ENCODE measurements at places on chromosomes 16 and 17.
A peak's percentile ranks its signal among the peaks of the same experiment; 100 is the strongest.

- DNase-seq, result no peak
Observed at GRCh38 chr16:56549161-56549560, 15.7 kb upstream of the MT4 start.

- peak; percentile 9 for DNase-seq
Observed at GRCh38 chr17:7328840-7329373, at the start of gene NEURL4. NEURL4 (minus strand) TSS chr17:7329335; CDS start chr17:7329312, 23 bp downstream.

DNA sequence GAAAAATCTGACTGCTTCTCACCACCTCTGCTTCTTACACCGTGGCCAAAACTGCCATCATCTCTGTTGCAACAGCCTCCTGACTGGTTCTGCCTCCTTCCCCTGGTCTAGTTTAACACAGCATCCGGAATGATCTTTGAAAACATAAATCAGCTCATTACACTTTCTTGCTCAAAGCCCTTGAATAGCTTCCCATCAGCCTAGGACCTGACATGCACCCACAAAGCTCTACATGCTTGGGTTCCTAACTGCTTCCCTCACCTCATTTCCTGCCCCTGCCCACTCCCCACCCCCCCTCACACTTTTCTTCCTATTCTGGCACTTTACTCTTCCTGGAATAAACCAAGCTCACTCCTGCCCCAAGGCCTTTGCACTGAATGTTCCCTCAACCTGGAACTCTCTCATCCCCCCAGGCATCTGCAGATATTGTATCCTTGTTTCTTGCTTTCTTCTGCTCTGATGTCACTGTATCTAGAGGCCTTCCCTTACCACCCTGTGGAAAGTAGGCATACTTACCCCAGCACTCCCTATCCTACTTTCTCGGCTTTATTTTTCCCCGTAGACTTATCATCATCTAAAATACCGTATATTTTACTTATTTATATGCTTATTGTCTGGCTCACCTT, 112.4 kb downstream of the FTO start:
- DNase-seq, result no peak

DNA sequence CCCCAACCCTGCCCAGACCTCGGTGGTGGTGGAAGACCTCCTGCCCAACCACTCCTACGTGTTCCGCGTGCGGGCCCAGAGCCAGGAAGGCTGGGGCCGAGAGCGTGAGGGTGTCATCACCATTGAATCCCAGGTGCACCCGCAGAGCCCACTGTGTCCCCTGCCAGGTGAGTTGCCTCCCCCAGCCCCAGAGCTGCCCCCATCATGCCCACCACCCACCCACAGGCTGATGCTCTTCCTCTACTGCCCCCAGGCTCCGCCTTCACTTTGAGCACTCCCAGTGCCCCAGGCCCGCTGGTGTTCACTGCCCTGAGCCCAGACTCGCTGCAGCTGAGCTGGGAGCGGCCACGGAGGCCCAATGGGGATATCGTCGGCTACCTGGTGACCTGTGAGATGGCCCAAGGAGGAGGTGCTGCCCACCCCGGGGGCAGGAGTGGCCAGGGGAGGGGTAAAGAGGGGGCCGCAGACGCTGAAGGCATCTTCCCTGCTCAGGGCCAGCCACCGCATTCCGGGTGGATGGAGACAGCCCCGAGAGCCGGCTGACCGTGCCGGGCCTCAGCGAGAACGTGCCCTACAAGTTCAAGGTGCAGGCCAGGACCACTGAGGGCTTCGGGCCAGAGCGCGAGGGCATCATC, 8.4 kb downstream of the GALK1 start:
- DNase-seq, result no peak

GRCh38 chr17:62925267-62925836, 40.7 kb upstream of the TANC2 start:
- no peak for DNase-seq

DNA sequence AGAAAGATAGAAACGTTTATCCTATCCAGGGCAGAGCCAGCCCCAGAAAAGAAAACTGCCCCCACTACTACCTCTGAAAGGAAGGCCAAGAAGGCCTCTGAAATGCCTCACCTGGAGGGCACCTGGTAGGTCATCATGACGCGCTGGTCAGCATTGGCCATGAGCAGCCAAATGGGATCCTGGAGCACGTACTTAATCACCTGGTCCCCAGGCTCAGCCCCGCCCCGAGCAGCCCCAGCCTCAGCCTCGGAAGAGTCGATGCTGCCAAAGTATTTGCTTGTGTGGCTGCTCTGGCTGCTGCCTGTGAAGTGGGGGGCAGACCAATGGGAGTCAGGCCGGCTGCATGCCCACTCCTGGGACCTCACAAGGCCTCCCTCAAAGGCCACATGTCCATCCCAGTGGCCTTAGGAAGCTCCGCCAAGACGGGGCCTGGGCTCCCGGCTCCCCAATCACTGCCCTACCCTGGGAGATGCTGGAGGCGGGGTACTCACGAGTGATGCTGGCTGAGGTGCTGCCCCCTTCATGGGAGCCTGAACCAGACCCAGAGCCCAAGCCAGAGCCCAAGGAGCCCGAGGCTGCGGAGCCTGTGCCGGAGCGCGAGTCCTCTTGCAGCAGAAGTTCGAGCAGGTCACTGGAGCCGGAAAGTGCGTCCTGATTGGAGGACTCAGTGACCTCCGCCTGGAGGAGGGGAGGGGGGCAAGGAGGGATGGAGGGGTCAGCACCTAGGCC, 9.9 kb downstream of the PER1 start:
- no peak for DNase-seq

- DNase-seq, result no peak
Observed at GRCh38 chr17:73872816-73873215, 228.6 kb upstream of the SDK2 start.
